Activated naive CD4-positive, alpha-beta T cell treated with anti-CD3 and anti-CD28 coated beads, Interleukin-2, amount 50 U/mL, for 16 hours (primary cell): ENCODE measurements at places on chromosomes 12 and 14.

DNA sequence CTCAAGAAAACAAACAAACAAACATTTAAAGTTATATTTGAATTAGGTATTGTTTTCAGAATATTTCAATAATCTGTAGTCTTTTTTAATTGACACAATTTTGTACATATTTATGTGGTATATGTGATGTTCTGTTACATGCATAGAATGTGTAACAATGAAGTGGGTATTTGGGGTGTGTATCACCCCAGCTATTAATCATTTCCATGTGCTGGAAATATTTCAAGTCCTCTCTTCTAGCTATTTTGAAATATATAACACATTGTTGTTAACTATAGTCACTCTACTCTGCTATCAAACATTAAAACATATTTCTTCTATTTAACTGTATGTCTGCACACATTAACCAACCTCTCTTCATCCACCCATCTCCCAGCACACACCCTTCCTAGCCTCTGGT, 32.0 kb upstream of the SIX1 start:
- DNase-seq: no peak

GRCh38 chr12:46660719-46661109, 165.1 kb downstream of the SLC38A4 start:
- DNase-seq: no peak

GRCh38 chr14:91263329-91263728, 18.8 kb upstream of the GPR68 start:
- DNase-seq: no peak

DNA sequence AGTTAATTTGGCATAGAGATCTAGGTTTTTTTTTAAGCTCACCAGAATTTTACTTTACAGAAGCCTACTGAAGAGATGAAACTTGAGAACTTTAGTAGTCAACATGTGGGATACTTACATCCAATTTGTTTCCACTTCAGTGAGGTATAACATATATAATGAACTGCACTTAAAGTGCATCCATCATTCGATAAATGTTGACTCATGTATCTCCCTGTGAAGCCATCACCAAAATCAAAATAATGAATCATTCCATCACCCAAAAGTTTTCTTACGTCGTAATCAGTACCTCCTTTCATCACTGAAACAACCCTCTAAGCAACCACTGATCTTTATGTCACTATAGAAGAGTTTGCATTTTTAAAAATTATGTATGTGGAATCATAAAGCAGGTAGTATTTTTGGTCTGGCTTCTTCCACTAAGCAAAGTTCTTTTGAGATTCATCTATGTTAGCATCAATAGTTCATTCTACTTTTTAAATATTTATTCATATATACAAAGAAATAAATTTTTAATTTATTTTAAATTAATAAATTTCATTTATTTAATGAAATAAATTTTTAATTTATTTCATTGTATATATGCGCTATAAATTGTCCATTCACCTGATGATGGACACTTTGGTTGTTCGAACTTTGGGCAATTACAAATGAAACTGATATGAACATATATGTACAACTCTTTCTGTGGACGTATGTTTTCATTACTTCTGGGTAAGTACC, 2.0 kb upstream of the CPNE8 start:
- DNase-seq: no peak

DNA sequence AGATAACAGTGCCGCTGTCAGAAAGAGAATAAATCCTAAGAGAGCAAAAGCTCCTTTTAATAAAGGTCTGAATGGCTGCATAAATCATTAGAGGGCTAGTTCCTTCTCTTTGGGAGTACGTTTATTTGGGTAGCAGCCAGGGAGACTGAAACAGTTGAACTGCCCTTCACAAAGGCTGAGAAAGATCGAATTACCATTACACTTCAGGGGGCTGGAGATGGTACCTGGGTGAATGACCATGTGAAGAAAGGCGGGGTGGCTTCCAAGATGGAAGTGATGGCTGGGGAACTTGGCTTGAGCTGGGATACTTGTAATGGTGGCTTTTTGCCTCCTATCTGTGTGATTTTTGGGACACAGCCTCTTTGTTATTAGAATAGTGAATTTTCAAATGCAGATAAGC, 1.7 kb upstream of the FGD4 start:
- DNase-seq: no peak

DNA sequence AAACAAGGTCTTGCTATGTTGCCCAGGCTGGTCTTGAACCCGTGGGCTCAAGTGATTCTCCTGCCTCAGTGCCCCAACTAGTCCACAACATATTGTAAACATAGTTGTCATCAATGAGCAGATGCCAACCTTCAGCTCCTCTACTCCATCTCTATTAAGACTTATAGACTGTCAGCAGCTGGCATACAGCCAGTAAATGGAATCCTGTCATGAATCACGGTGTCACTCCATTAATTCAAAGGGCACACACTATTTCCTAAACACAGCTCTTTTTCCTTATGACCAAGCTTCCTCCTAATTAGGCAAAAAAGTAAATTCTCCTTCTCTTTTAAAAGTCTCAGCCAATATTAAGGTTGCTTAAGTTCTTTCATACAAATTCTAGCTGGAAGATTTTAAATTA, 111.2 kb downstream of the ITPR2 start:
- DNase-seq: no peak

DNA sequence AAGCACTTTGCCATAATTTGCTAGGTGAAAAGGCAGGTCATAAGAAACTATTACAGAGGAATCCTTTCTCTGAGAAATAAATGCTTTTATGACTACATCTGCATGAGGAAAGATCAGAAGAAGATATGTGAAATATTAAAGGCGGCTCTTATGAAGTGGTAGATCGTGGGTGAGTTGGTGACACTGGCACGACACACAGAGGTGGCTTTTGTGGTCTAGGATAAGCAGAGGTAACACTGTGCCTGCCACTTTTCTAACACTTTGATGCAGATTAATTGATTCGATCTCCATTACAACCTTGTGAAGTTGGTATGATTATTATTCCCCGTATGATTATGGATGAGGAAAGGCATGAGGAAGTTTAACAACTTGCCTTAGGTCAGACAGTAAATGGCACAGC, 60.0 kb upstream of the ELK3 start:
- no peak for DNase-seq

DNA sequence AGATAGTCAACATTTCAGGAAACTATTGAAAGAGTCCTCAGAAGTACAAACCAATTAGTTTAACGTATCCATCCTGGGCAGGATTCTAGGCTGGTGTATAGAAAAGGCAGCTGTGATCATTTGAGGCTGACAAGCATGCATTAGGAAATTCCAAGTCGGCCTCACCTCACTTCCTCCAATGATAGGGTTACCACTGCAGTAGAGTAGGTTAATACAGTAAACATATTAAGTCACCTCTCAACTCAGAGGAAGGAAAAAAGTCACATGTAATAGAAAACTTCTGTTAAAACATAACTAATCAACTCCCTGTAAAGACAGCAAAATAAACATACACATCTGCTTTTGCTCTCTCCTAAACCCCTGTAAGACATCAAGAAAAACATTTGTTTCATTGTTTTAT, 33.5 kb downstream of the MED13L start:
- no peak for DNase-seq

- DNase-seq: no peak
Observed at GRCh38 chr14:85545738-85546137, 15.8 kb downstream of the FLRT2 start.

DNA sequence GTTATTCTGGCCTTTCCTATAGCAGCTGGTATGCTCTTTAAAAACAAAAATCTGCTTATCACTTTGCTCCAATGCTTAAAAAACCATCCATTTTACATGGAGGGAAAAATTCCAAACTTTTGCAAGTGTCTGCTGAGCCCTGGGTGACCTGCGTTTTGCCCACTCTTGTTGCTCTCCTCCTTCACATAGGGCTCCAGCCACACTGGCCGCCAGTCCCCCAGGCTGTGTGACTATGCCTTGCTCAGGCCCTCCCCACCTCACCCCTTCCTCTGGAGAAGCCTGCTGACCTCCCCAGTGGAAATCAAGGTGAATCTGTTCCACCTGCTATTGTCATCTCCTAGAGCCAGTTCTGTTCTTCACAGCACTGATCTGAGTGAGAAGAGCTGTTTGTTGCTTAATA, 126.9 kb downstream of the SLC25A47 start:
- no peak for DNase-seq

DNA sequence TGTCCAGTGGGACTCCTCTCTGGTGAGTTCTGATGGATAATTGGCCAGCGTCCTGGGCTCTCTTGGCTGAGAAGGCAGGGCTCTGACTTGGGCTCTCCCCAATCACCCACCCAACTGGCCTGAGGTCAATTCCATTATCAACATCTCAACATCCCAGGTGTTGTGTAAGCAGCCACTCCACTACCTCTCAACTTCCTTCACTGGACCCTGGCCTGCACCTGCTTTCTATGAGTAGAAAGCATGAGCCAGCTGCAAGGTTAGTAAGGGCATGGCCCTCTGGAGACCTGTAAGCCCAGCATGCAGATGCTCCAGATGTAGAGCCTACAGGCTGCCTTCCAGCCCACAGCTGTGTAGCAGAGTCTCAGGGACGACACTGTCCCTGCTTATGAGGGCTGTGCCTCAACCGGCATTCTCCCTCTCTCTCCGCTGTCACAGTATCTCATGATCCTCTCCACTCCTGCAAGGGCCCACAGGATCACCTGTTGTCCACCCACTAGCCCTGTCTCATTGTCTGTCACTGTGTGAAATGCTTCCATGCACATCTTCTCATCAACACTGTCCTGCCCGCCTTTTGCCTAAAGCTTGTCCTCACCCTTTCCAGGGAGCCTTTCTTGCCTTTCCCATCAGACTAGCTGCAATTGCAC, 5.4 kb upstream of the KRT81 start:
- DNase-seq: no peak

DNA sequence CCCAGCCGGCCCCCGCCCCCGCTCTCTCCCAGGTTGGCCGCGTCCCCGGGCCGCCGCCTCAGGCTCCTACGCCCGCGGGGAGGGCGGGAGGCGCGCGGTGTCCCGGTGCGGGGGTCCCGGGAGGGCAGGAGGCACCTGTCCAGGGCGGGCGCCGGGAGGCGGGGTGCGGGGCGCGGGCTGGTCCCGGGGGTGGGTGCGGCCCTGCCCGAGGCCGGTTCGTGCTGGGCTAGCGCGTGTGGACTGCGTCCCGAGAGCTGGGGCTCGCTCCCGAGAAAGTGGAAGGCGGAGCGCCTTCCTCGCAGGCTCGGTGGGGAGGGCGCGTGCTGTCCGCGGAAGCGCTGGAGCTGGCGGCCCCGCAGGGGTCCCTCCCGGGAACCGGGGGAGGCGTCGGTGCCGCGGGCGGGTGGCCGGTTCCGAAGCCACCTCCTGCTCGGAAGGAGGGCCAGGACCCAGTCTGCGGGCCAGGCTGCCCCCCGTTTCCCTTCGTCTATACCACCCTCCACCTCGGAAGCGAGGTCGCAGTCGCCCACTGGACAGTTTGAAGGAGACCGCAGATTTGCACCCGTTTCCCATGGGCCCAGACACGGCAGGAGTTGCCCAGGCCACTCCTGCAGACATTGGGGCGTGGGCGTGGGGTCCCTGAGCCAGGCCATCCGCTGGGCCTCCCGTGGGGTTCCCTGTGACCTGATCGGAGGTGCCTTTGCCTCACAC, 636 bp downstream of the ZFYVE21 start:
- no peak for DNase-seq

DNA sequence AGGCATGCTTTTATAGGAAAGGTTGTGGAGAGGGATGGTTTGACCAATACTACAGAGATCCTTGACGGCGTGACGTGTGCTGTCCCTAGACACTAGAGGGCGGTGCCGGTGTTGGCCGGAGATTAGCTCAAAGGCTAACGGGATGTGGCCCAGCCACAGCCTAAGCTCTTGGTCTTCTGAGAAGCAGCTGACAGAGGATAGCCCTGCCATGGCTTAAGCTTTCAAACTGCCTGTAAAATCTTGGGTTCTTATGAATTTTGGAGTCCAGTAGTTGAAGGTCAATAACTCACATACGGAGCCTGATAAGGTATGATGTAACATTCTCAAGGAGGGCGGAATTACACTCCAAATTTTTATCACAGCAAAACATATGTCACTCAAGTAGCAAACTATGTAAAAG, 515.7 kb upstream of the ATXN7L3B start:
- DNase-seq: no peak

- peak; percentile 78 for DNase-seq
Observed at GRCh38 chr12:120231316-120232011, 30.6 kb upstream of the RPLP0 start.

DNA sequence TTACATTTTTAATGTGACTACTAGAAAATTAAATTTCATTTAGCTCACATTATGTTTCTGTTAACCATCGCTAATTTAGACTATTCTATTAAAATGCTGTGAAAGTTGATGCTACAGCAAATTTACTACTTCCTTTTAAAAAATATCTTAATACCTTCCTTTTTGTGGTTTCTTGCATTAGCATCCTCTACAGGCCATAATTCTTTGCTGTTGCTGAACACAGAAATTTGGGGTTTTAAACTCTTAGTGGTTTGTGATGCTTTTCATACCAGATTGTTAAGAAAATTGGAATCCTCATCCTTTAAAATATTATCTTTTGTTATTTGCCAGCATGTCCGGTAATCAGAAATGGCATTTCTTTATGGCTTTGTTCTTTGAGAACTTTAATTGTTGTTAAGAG, 18.1 kb downstream of the WNK1 start:
- DNase-seq: no peak

DNA sequence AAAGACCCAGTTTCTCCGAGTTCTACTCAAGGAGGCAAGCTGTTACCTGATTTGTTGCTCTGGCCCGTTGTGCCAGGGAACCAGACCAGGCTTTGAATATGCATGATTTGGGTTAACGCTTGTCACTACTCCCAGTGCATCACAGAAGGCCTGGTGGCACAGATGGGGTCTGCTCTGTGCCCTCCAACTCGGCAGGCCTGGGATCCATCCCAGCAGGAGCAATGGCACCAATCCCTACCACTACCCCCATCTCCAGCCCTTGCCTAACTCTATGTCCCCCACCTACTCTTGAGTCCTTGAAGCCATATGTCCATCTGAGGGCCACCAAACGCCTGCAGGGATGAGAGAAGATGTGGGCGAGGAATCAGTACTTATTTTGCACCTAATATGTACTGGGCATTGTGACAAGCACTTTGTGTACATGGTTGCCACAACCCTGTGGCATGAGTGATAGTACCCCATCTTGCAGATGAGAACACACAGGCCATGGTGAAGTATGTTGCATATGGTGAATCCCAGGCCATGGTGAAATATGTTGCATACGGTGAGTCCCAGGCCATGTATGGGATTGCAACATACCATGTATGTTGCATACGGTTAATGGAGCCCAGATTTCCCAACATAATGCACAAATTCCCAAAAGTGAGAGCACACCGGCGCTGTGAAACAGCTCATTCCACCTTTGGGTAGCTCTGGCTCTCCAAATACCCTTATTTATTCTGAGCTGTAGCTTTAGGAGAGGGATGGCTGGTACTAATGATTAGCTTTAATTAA, 102.7 kb downstream of the NTF3 start:
- DNase-seq: no peak

GRCh38 chr14:83356080-83356479, 1822.4 kb upstream of the SEL1L start:
- no peak for DNase-seq

DNA sequence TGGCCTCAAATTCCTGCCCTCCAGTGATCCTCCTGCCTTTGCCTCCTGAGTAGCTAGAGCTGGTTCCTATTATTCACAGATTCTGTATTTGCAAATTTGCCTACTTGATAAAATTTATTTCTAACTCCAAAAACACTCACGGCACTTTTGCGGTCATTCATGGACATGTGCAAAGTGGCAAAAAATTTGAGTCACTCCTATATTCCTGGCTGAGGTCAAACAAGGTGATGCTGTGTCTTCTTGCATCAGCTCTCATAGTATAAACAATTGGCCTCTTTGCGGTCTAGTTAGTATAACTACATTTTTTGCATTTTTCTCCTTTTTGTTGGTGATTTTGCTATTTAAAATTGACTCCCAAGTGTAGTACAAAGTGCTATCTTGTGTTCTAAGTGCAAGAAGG, 24.7 kb downstream of the ATF1 start:
- no peak for DNase-seq
